ENCODE measurements at places on chromosomes 4 and X.

DNA sequence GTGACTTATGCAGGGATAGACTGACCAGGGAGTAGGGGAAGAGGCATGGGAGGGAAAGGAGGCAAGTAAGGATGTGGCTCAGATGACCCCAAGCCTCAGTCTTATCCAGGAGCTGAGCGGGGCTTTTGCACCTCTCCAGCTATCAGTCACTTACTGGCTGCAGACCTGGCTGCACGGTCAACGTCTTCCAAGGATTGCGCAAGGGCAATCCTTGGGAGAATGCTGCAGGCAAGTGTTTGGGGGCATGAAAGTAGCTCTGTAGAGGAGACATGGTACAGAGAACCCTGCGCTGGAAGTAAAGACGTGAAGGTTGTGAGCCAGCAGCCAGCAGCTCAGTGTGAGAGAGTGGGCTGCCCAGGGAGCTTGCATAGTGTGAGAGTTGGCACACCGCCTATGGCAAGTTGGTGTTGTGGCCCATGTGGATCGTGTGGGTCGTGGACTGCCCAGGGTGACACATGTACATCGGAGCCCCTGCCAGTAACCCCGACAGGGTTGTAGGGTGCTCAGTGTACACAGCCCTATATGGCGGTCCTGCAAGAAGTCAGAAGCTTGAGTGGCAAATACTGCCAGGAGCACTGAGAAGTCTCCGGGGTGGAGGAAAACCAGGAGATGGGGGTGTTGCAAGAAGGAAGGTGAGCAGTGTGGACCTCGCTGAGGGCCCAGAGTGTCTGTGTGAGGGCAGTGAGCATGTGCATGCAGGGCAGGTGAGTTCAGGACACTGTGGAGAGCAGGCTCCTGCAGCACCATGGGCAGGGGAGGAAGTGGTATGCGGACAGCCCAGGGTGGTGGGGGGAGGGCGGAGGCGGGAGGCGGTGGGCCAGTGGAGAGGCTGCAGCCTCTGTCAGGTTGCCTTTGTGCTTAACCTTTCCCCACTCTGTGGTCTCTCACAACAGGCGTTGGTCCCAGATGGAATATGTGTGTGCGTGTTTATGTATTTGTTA is 50.9 kb downstream of the KIT start:
- no peak for DNase-seq

DNA sequence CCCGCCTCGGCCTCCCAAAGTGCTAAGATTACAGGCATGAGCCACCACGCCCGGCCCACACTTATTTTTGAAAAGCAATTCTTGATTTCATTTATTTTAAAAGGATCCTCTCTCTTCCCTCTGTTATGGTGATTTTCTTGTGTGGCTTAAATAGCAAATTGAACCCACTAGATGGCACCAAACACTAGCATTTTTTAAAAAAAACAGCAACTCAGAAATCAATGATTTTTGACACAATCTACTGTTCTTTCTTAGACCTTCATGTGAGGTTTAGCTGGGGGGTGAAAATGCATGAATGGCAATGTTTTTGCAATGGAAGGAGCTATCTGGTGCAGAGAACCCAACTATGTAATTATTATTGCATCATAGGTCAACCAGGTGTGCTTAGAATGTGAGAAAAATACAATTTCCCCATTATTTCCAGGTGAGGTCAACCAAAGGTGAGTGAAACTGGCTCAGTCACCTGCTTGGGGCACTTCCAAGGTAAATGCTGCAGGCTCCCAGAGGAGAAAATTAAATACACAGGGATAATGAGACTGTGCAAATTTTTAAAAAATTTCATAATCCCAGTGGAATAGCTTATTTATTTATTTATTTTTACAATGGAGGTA is 226.7 kb upstream of the PRKX start:
- DNase-seq = peak; percentile 21

GRCh38 chrX:69503782-69504625 is at the start of gene NALF2:
Gene NALF2 (plus strand): TSS chrX:69504326. CDS start chrX:69505283, 957 bp downstream.
- peak; percentile 80 for DNase-seq

DNA sequence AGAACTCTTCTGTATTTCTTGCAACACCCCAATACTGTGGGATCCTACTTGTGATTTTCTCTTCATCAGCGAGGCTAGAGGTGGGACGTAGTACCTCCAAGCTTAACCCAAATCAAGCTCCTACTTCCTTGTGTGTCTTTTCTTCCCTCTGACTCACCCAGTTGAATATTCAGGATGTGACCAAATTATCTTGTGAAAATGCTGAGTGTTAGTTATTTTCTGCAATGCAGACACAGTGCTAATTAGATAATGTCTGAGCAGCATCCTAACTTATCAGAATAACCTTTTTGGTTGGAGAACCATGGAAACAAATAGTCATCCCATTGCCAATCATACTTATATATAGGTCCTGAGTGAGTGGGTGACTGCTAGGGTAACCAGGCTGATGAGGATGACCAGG is 2.4 kb downstream of the MEPE start:
- no peak for DNase-seq

DNA sequence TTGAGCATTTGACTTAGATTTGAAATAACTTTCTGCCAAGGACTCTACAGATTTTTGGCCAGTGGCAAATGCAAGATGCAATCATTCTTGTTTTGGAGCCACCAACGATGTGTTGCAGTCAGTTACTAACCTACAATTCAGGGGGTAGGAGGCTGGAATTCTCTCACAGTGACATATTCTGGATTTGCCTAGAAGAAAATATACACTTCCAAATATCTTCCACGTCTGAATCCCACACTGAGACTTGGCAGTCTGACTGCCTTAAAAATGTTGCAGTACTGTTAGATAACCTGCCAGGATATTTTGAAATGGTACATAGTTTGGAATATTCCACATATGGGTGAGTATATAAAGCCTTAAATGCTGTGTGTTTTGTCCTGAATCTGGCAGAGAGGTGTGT is 27.6 kb upstream of the AGTR2 start:
- no peak for DNase-seq

DNA sequence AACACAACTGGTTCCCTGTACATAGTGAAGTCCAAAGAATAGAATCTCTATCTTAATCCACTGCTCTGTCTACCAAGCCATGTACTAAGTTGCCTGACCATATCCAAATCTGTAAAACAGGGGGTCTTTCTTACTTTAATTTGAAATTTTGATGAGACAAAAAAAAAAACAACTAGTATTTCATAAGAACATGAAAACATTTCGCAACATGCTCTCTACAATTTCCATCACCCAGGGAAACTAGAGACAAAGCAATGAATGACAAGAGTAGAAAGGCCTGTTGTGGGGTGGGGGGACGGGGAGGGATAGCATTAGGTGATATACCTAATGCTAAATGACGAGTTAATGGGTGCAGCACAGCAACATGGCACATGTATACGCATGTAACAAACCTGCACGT is 279.9 kb downstream of the PPP3CA start:
- no peak for DNase-seq

- DNase-seq = no peak
Measured at GRCh38 chrX:142831961-142832530, 193.7 kb upstream of the SPANXN4 start.

GRCh38 chrX:79530310-79531108 is 163.4 kb upstream of the ITM2A start:
- DNase-seq = no peak

DNA sequence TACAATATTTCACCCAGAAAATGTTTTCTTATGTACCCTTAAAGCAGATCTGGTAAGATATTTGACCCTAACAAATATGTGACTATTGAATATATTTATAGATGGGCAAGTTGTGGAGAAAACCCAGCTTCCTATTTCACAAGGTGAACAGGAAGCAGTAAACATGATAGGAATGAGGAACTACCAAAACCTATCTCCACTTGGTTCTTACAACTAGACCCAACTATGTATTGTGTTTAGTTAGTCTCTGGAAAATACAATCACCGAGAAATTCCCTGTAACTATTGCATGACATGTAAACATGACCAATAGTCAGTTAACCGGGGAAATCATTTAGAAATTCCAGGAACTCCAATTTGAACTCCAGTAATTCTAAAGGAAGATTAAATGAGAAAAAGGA is 8.4 kb upstream of the RXFP1 start:
- DNase-seq = no peak

DNA sequence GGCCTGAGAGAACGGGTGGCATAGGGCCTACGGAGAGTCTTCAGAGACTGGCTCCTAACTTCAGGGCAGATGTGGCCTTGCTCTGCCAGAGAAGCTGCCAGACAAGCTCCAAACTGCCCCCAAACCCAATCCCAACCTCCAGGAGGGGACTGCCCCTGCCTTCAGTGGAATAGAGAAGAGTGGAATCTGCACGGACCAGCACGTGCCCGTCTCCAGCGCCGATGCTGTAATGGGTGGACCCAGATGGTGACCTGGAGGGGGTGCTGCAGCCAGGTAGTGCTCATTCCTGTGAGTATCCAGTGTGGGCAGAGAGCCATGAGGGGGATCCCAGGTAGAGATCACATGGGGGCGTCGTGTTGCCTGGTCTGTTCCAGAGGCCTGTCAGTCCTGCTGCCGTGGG is 73.2 kb upstream of the NKX1-1 start:
- DNase-seq = no peak

- no peak for DNase-seq
Measured at GRCh38 chr4:8402640-8403039, 37.9 kb downstream of the ACOX3 start.

- DNase-seq = no peak
Measured at GRCh38 chr4:154984148-154984547, 203.1 kb downstream of the RBM46 start.

- DNase-seq = no peak
Measured at GRCh38 chrX:65407157-65407626, 127.4 kb downstream of the LAS1L start.
